ENCODE measurements at places on chromosomes 4 and X. TPM values are rescaled to one million over a fixed set of nuclear protein-coding genes. Genes with fewer than 3 reads are reported as not detected.

The SHROOM4 gene
- total RNA-seq: 8.2 TPM

DNA sequence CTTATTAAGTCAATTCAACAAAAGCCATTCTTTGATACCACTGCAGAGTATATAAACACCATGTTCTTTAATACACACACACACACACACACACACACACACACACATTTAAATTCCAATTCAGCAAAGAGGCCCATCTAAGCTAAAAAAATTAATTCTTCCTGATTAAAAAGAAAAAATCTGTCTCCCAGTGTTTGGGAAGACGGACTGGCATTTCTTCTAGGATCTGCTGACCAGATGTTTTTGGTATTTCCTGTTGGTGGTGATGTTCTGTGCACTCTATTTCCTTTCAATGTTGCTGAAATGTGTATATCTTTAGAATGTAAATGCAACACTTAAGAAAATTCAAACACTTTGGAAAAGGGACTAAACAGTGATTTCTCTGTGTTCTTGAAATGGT lies 243.8 kb downstream of the THOC2 start:
- DNase-seq: no peak
- no peak overlapping the region for H3K4me3 ChIP-seq
- H3K4me1 ChIP-seq: no peaks in the 10 kb centered on the region
- no peaks in the 10 kb centered on the region for H3K27me3 ChIP-seq
- no peaks in the 10 kb centered on the region for H3K36me3 ChIP-seq

The FRYL gene
- 46.8 TPM for total RNA-seq

GRCh38 chr4:41360921-41361793 lies 104.4 kb downstream of the UCHL1 start:
- H3K27me3 ChIP-seq: no peaks in the 10 kb centered on the region
- H3K4me3 ChIP-seq: peak overlapping the region; percentile 84
- H3K27ac ChIP-seq: peak overlapping the region; percentile 87
- H3K4me1 ChIP-seq: peaks cover 41% of the 10 kb centered on the region
- DNase-seq: peak; percentile 55

GRCh38 chr4:52035190-52035589 lies 2.9 kb downstream of the SGCB start:
- peaks cover 18% of the 10 kb centered on the region for H3K36me3 ChIP-seq
- no peak overlapping the region for H3K4me3 ChIP-seq
- no peak for DNase-seq
- H3K27ac ChIP-seq: no peak overlapping the region
- H3K4me1 ChIP-seq: peaks cover 30% of the 10 kb centered on the region
- H3K27me3 ChIP-seq: no peaks in the 10 kb centered on the region

Measured in heart right ventricle (tissue), 16 donors.